ENCODE measurements at places on chromosomes 4 and X.

GRCh38 chrX:22788221-22788620 is 211.5 kb upstream of the DDX53 start:
- no peak for DNase-seq

- no peak for DNase-seq
These were observed 54.8 kb downstream of the TLL1 start for GRCh38 chr4:165927815-165928214.

- DNase-seq, result no peak
These were observed 15.8 kb upstream of the SYTL4 start for GRCh38 chrX:100747703-100748102.

- no peak for DNase-seq
These were observed 152.5 kb downstream of the PLS3 start for GRCh38 chrX:115713460-115713859.

DNA sequence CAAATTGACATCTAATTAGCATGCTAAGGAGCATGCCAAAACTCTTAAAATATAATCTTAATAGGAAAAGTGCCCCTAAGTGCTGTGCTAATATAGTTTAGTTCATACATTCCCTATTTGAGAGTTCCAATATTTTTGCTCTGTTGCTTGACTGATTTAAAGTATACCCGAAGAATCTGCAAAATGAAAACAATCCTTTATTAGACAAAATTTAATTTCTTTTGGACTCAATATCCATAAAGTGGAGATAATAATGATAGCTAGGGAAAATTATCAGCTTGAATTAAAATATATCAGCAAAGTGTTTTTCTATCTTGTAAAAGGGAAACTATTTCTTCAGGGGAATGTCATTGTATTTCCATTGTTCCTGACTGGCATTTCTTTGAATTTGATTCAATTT is 196.0 kb upstream of the NPY2R start:
- DNase-seq, result no peak

DNA sequence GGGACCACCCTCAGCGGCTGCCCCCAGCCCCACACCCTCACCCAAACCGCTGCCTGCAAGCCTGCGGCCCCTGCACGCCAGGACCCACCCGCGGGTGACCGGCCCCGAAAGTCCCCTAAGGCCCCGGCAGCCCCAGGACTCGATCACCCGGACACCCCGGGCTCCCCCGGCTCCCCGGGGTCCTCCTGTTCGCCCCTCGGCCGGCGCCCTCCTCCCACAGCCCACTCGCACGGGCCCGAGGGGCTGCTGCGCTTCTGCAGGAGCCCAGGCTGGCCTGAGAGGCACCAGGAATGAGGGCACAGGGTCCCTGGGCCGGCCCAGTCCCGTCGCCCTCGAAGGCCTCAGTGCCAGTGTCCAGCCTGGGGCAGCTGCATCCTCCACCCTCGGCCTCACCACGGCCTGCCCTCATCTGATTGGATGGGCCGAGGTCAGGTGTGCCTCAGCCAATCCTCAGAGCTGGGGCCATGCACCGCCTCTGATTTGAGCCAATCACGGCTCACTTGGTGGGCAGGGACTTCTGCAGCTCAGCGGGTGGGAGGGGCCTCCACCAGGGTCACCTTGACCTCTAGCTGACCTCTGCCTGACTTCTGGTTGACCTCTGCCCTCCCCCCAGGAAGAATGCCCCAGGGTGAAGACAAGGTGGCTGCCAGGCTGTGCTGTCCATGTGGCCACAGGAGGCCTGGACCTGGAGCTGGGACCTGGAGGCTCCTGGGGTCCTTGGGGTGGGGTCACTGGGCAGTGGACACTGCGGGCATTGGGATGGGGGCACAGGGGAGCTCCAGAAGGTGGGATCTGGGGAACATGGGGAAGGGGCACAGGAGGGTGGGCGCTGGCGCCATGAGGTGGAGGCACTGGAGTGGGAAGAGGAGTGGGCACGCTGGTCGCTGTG is 97.6 kb upstream of the NKX1-1 start:
- no peak for DNase-seq

GRCh38 chrX:107684956-107685385 is 56.7 kb downstream of the PRPS1 start:
- no peak for DNase-seq

- DNase-seq, result no peak
These were observed 25.7 kb downstream of the RNF128 start for GRCh38 chrX:106752101-106752678.

DNA sequence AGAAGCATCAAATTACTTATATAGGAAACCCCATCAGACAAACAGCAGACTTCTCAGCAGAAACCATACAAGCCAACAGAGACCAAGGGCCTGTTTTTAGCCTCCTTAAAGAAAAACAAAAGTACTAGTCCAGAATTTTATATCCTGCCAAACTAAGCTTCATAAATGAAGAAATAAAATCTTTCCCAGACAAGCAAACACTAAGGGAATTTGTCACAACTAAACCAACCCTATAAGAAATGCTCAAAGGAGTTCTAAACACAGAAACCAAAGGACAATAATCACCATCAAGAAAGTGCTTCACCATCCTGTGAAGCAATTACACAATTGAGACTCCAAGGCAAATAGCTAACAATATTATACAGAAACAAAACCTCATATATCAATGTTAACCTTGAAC is 238.6 kb downstream of the NKX6-1 start:
- DNase-seq, result no peak

GRCh38 chr4:159608436-159608835 is 505.6 kb downstream of the RAPGEF2 start:
- no peak for DNase-seq

GRCh38 chr4:127772769-127773671 is 9.1 kb upstream of the HSPA4L start:
- no peak for DNase-seq

GRCh38 chr4:183986971-183987946 is 82.2 kb downstream of the STOX2 start:
- DNase-seq, result no peak

DNA sequence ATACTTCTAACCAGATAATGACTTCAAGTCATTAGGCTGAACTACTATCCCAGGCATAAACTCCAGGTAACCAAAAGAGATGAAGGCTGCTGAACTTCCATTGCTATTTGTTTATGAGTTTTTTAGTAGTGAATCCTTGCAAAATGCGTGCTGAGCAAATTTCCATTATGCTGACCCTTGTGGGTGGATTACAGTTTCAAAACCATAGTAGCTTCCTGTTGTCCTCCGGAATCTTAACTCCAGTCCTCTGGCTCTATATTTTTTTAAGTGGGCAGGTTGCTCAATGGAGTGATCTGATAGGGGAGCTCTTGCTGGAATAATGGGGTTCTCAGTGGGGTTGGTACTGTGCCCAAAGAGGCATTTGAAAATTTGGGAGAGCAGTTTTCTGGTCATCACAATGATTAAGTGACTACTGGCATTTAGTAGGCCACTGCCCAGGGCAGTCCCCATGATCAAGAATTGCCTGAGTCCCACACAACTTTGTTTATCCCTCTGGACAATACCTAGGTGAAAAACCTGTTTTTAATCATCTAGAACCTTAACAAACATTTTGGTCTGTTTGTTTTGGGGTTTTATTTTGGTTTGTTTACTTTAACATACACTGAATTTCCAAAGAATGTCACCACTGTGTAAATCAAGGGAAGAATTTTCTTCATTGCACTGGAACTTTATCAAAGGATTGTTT is 302.3 kb upstream of the GATB start:
- DNase-seq, result no peak

DNA sequence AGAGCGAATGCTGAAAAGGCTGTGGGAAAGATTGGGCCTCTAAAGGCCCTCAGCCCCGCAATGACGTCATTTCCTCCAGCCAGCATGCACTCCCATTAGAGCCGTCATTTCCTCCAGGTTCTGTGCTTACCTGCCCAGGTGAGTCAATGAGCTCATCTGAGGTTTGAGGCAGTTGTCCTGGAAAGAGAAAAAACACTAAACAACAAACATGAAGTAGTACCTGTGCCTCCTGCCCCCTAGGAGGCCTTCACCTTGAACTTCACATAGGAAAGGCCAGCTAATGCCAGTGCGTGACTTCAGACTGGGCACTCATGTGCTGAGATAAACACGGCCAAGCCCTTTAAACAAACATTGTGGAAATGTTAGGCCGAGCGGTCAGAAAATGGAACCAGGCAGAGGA is 55.9 kb downstream of the FHDC1 start:
- DNase-seq, result no peak

GRCh38 chrX:7689791-7690412 is 153.1 kb upstream of the VCX start:
- DNase-seq, result no peak

GRCh38 chrX:13901354-13901753 is 84.5 kb upstream of the GPM6B start:
- no peak for DNase-seq

- DNase-seq, result no peak
These were observed 5.0 kb downstream of the CENPU start for GRCh38 chr4:184728858-184729257.

- DNase-seq, result no peak
These were observed 108.0 kb upstream of the TLL1 start for GRCh38 chr4:165765053-165765452.

GRCh38 chr4:162356181-162356580 is 192.4 kb upstream of the FSTL5 start:
- DNase-seq, result no peak

GRCh38 chr4:103207673-103208072 is 9.5 kb upstream of the CENPE start:
- DNase-seq, result no peak

DNA sequence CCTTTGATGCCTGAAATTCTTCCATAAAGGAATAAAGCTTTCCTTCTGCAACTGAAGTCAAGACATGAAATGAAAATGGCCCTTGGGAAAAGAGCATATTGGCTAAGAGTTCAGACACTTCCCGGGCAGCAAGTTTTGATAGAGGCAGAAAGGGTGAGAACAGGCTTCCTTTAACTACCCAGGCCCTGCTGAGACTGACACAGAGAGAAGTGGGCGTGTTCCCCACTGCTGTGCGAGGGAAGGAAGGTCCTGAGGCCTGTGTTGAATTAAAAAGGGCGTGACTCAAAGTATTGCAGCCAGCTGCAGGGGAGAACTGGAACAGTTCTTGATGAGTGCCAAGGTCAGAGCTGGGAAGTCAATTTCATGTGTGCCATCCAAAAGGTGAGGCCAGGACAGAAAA is 33.9 kb upstream of the ADGRG2 start:
- no peak for DNase-seq

All from activated CD4-positive, alpha-beta T cell treated with anti-CD3 and anti-CD28 coated beads for 4 hours (primary cell).